Stomach (tissue), 19 donors: ENCODE measurements at places on chromosomes 3 and 15. TPM values are rescaled to one million over a fixed set of nuclear protein-coding genes. Genes with fewer than 3 reads are reported as not detected.

FAM81A gene
- not detected for total RNA-seq

HIGD1A gene
- 62.0 TPM for total RNA-seq

DNA sequence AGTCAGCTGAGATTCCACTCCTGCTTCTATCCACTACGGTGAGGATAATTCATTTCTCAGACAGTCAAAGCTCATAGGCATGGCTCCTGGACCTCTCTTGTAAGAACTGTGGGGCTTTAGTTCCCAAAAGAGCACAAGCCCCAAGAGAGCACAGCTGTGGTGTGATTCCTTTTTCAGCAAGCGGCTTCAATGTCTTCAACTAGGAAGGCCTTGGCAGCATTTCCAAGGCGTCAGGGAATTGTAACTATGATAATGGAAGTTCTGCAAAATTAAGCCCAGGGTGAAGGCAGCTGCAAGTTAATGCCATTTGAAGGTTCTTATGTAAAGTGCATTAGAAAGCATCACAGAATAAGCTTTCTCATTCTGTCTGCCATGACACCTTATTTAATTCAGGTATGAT is 657.1 kb downstream of the GRM7 start:
- H3K4me3 ChIP-seq, result no peak overlapping the region
- H3K27ac ChIP-seq, result no peak overlapping the region
- no peaks in the 10 kb centered on the region for H3K36me3 ChIP-seq
- DNase-seq, result no peak
- H3K27me3 ChIP-seq, result no peaks in the 10 kb centered on the region

DNA sequence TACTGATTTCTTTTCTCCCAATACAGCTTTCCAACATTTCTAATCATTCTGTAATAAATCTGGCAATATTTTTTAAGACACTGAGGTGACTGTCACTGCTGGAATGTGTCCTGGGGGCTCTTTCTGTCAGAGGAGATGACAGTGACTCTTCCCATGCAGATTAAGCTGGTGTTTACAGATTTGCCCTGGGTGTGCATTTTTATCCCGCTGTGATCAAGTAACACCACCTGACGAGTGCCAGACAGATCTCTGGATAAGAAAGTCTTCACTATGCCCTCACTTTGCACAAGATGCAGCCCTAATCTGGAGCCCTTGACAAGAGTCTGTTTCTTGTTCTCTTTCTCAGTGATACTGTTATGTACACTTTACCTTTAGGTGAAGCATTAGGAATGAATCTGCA is 477.7 kb downstream of the ZIC1 start:
- H3K36me3 ChIP-seq, result no peaks in the 10 kb centered on the region
- DNase-seq, result no peak
- no peak overlapping the region for H3K4me3 ChIP-seq
- no peak overlapping the region for H3K27ac ChIP-seq
- no peaks in the 10 kb centered on the region for H3K27me3 ChIP-seq

DNA sequence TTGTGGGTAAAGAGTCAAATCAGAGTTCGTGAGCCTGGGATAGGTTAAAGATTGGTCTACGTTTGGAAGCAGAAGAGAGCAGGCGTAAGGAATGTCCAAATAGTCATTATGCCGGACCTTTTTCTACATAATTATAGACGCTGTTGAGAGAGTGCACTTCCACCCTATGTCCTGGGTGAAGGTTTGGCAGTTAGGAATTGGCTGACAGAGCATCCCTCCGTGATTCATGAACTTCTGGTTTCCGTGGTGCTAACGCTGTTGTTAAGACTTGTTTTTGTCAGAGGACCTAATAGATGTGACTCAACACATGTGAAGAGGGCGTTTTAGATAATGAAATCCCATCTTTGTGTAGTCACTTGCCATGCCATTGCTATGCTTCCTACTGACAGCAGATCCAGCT is 1.1 kb downstream of the EAF1 start:
- peak overlapping the region; percentile 80 for H3K27ac ChIP-seq
- peaks cover 33% of the 10 kb centered on the region for H3K4me1 ChIP-seq
- H3K27me3 ChIP-seq, result no peaks in the 10 kb centered on the region
- DNase-seq, result no peak
- peak overlapping the region; percentile 95 for H3K4me3 ChIP-seq
- H3K36me3 ChIP-seq, result peaks cover 47% of the 10 kb centered on the region

DNA sequence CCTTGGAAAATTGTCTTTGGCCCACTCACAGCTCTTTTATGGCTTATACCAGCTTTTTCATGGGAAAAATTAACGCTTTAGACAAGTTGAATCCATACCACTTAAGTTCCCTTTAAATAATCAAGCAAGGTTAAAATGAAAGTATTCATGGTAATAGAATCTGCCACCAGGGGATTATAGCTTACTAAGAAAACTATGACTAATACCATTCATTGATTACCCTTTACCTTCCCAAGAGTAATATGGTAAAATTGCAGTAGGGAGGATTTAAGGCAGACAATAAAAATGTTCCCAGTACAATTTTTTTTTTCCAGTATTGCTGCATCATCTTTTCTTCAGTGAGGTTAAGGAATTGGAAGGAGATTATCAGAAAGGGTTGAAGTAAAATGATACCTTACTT is 641.1 kb upstream of the NAALADL2 start:
- peaks cover 2% of the 10 kb centered on the region for H3K4me1 ChIP-seq
- H3K4me3 ChIP-seq, result no peak overlapping the region
- no peak overlapping the region for H3K27ac ChIP-seq

GRCh38 chr3:177693616-177694264 is 496.5 kb upstream of the TBL1XR1 start:
- H3K27ac ChIP-seq, result no peak overlapping the region
- H3K36me3 ChIP-seq, result no peaks in the 10 kb centered on the region
- H3K27me3 ChIP-seq, result no peaks in the 10 kb centered on the region
- no peaks in the 10 kb centered on the region for H3K4me1 ChIP-seq
- DNase-seq, result no peak

- no peak overlapping the region for H3K4me3 ChIP-seq
- no peak for DNase-seq
- peaks cover 10% of the 10 kb centered on the region for H3K4me1 ChIP-seq
- H3K27me3 ChIP-seq, result no peaks in the 10 kb centered on the region
- H3K36me3 ChIP-seq, result peaks cover 46% of the 10 kb centered on the region
- H3K27ac ChIP-seq, result no peak overlapping the region
These were observed 7.1 kb downstream of the BLOC1S6 start for GRCh38 chr15:45594319-45594718.

- H3K27me3 ChIP-seq, result no peaks in the 10 kb centered on the region
- DNase-seq, result no peak
- H3K4me1 ChIP-seq, result peaks cover 32% of the 10 kb centered on the region
- no peaks in the 10 kb centered on the region for H3K36me3 ChIP-seq
- no peak overlapping the region for H3K4me3 ChIP-seq
- no peak overlapping the region for H3K27ac ChIP-seq
These were observed 54.3 kb downstream of the PDE8A start for GRCh38 chr15:85035980-85036379.
